ENCODE measurements at places on chromosomes 5 and 9.

GRCh38 chr5:78816143-78816765 lies 167.7 kb upstream of the LHFPL2 start:
- DNase-seq, result no peak

- DNase-seq, result no peak
Measured at GRCh38 chr5:148796936-148797335, 29.5 kb upstream of the ADRB2 start.

DNA sequence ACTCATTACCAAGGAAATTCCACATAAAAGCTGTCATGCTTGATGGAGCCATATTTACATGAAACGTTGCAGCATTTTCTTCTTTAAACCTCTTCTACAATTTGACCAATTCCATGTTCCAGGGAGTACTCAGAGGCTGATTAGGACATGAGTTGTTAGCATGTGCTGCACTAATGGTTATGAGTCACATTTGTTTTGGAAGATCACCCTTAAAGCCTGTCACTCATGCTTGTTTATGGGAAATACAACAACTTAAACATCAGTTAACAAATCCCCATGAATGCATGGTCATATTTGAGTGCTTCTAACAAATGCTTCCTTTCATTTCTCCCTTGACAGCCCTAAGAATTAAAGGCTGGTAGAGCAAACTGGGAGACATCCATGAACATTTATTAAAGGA lies 156.1 kb downstream of the GHR start:
- peak; percentile 26 for DNase-seq

DNA sequence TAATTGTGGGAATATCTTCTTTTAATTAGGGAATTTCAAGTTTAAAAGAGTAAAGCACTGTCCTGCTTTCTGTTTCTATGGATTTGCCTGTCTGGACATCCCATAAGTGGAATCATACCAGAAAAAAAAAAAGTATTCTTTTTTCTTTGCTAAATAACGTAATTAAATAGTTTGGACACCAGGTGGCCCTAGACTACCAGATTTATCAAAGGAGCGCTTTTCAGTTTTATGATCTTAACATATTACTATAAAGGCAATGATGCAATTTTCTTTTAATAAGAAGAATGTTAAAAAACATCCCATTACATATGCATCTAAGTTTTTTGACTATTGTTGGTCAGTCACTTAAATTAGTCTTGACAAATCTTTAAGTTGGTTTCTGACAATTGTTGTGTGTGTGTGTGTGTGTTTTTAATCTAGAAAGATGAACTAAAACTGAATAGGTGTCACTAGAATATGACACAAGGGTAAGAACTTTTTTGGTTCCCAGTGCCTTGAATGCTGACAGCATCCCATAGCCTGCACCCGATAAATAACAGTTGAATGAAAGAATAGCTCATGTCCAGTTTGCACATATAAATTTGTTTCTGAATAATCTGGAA lies 49.5 kb downstream of the C5orf22 start:
- DNase-seq, result peak; percentile 67

- DNase-seq, result peak; percentile 84
Measured at GRCh38 chr9:124774129-124774978, 2.6 kb upstream of the OLFML2A start.

DNA sequence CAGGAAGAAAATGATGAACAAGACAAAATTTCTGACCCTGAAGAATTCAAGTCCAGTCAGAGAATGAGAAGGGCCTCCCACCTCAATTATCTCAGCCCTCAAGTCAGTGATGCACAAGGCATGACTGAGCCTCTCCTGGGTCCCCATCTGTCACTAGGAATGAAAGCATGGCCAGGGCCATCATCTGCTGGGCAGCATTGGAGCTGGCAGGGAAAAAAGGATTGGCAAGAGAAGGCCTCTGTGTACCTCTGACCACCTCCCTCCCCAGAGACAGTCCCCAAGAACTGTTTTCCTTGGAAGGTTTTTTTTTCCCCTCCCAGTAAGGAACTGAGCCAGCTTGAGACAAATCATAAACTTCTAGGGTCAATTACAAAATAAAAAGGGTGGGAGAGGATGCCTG lies 76.7 kb downstream of the KLHL3 start:
- DNase-seq, result no peak

- no peak for DNase-seq
Measured at GRCh38 chr5:170470808-170471404, 32.9 kb upstream of the KCNIP1 start.

DNA sequence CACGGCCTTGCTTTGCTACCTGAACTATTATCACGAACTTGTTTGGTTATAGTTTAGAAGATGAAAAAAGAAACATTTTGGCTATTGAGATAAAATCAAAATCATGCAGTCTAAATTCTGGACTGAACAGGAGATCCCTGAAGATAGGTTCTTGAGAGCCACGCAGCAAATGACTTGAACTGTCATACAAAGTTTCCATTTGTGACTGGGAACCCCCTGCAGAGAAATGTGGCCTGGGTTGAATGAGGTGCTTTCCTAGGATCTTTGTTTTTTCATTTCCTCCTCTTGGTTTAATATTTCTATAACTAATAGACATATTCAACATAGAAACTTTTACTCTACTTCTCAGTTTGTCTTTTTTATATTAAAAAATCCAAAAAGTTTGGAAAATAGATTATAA lies 184.7 kb upstream of the TRPM3 start:
- no peak for DNase-seq

GRCh38 chr9:124122813-124123462 lies 111.4 kb downstream of the LHX2 start:
- DNase-seq, result no peak

DNA sequence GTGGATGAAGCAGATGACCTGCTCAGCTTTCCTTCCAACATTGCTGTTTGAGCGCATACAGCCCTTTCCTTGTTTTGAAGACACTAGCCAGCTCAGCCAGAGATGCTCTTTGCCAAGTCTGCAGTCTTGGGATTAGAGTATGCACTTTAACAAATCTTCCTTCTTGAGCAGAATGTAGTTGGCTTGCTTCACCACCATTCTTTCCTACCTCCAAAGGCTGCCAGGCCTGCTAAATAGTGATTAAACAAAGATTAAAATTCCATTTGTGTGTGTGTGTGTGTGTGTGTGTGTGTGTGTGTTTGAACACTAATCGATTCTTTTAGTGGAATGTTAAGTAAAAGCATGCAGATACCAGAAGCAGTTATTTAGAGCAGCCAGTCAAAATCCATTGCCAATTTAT lies 97.6 kb downstream of the GALNT10 start:
- no peak for DNase-seq

GRCh38 chr9:80066931-80067330 lies 495.2 kb downstream of the TLE4 start:
- DNase-seq, result no peak

GRCh38 chr9:114058688-114059046 lies 19.4 kb downstream of the AMBP start:
- no peak for DNase-seq

- DNase-seq, result peak; percentile 60
Measured at GRCh38 chr9:38432922-38433510, 8.8 kb upstream of the IGFBPL1 start.

DNA sequence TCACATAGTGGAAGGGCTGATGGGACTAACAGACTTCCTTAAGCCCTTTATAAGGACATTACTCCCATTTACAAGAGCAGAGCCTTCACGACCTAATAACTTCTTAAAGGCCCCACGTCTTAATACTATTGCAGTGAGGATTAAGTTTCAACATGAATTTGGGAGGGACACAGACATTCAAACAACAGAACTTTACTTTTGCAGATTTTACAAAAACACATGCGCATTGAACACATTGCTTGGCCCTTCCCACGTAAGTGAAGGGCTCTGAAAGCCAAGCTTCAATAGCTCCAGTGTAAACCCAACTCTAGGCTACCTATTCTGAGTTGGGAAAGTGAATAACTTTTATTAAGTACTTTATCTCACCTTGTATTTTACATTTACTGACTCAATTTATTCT lies 53.8 kb upstream of the DNAH5 start:
- DNase-seq, result no peak

Measured in inflammatory macrophage (primary cell).